ENCODE measurements at places on chromosomes 7 and 10. TPM values are rescaled to one million over a fixed set of nuclear protein-coding genes. Genes with fewer than 3 reads are reported as not detected.

GRCh38 chr10:71345694-71346093 lies 26.6 kb downstream of the SLC29A3 start:
- peaks cover 43% of the 10 kb centered on the region for H3K4me1 ChIP-seq
- H3K27ac ChIP-seq = peak overlapping the region; percentile 29
- no peak overlapping the region for H3K4me3 ChIP-seq

The PARD3 gene
- total RNA-seq = 59.0 TPM

DNA sequence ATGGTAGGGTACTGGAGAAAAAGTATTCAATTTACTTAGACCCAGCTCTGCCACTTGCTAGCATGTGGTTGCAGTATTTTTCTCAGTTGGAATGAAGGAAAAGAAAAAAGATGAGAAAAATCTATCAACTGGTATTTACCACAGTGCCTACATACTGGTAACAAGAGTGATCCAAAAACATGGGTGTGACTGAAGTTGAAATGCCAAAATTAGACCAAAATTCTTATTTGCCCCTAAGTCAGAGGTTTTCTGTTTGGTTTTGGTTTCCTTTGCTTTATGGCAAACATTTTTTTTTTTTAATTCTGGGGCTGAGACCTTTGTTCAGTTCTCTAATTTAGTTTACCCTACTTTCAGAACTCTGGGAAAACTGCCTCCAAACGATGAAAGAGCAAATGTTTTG lies 12.3 kb downstream of the HYCC1 start:
- H3K27ac ChIP-seq = no peak overlapping the region
- no peaks in the 10 kb centered on the region for H3K36me3 ChIP-seq
- no peak overlapping the region for H3K4me3 ChIP-seq
- no peak for DNase-seq

GRCh38 chr10:80144696-80145131 lies 12.2 kb downstream of the PLAC9 start:
- peaks cover 23% of the 10 kb centered on the region for H3K36me3 ChIP-seq
- no peaks in the 10 kb centered on the region for H3K27me3 ChIP-seq
- no peak overlapping the region for H3K4me3 ChIP-seq
- H3K4me1 ChIP-seq = peaks cover 12% of the 10 kb centered on the region
- no peak for DNase-seq

- DNase-seq = no peak
- no peak overlapping the region for H3K27ac ChIP-seq
- no peak overlapping the region for H3K4me3 ChIP-seq
- no peaks in the 10 kb centered on the region for H3K27me3 ChIP-seq
- H3K4me1 ChIP-seq = no peaks in the 10 kb centered on the region
These were observed 68.7 kb upstream of the PDLIM1 start for GRCh38 chr10:95359466-95359865.

The MACROH2A2 gene
- total RNA-seq = 18.5 TPM

DNA sequence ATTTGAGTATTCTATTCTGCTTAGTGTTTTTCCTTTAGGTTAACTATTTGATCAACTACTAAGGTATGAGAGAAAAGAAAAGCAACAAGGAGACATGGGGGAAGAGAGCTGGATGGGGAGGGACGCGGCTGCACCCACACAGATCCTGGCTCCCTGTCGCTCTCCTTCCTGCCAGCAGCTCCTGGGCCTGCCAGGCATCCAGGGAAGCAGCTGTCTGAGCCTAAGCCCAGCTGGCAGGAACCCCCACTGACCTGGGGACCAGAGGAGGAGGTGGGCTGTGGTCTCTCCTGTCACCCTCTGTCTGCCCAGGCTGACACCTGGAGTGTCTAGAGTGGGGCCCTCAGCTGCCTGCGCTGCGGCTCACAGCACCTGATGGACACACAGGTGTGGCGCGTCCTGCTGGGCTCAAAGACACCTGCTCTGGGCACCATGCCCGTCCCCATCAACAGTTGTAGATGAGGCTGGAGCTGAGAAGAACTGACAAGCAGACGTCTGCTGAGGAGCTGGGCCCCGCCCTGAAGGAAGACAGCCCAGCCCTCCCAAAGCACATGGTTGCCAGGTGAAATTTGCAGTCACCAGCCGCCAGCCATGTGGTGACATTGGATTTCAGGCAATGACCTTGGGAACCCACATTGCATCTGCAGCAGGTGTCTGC lies 207.9 kb downstream of the PLXNA4 start:
- no peak overlapping the region for H3K27ac ChIP-seq
- no peak for DNase-seq
- no peak overlapping the region for H3K4me3 ChIP-seq
- H3K27me3 ChIP-seq = peaks cover 4% of the 10 kb centered on the region
- no peaks in the 10 kb centered on the region for H3K4me1 ChIP-seq

- DNase-seq = peak; percentile 44
- H3K4me1 ChIP-seq = no peaks in the 10 kb centered on the region
- H3K36me3 ChIP-seq = no peaks in the 10 kb centered on the region
These were observed 251.5 kb downstream of the BICC1 start for GRCh38 chr10:58764087-58764747.

DNA sequence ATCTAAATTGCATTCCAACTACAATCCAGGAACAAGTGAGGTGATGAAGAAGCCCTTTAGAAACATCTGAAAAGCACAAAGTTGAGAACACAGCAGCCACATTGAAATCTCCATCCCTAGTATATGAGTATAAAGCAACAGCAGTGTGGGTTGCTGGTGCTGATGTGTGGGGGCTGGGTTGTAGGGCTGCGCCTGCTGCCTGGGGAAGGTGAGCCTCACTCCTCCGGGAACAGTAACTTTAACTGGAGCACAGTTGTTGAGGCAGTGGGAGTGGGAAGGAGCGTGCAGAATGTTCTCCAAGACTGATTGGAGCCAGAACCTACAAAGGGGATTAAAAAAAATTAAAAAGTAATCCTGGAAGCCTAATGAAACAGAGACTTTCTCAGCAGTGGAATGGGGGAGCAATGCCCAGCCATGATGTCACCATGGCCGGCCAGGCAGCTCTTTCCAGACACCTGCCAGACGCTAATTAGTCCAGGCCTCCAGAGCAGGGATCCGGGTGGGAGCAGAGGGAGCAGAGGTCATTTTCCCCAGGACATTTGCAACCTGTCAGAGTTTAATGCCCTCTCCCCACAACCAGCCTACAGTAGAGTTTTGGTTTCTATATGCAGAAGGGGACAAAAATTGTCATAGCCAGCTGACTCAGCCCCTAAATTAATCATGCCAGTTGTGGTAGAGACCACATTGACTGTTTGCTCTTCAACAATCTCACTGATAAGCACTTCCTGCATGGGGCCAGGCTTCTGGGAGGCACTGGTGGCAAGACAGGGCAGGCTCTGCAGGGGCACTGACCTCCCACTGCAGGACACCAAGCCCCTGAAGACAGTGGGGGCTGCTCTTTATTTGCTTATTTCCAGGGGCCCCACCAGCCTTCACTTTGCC lies 133.0 kb upstream of the ZNF32 start:
- no peaks in the 10 kb centered on the region for H3K36me3 ChIP-seq

The ZNF438 gene
- total RNA-seq = 14.5 TPM

DNA sequence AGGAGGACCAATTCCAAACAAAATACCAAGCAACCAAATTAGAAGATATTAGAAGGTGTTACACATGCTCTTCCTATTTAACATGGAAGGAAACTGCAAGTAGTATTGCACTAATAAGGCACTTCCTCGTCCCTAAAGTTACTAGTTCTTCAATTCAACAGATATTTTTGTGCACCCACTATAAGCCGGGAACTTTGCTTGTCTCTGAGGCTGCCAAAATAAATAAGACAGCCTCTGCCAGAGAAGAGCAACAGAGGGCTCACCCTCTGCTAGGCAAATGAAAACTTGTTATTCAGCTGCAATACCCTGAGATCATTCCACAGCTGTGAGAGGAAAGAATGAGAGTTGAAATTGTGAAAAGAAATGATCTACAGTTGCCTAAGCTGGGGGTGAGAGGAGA lies 37.4 kb upstream of the GSAP start:
- no peaks in the 10 kb centered on the region for H3K36me3 ChIP-seq
- H3K27me3 ChIP-seq = no peaks in the 10 kb centered on the region
- H3K4me1 ChIP-seq = peaks cover 10% of the 10 kb centered on the region
- peak; percentile 37 for DNase-seq
- no peak overlapping the region for H3K4me3 ChIP-seq

DNA sequence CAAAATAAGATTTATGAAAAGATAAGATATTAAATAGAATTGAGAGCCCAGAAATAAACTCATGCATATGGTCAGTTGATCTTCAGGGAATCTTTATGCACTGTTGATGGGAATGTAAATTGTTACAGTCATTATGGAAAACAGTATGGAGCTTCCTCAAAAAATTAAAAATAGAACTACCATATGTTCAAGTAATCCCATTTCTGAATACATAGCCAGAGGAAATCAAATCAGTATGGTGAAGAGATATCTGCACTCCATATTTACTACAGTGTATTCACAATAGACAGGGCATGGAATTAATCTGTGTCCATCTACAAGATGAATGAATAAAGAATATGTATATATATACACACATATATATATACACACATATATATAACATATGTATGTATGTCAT lies 122.3 kb upstream of the CSTF2T start:
- no peaks in the 10 kb centered on the region for H3K27me3 ChIP-seq
- DNase-seq = no peak
- no peak overlapping the region for H3K27ac ChIP-seq
- no peaks in the 10 kb centered on the region for H3K4me1 ChIP-seq

- no peaks in the 10 kb centered on the region for H3K36me3 ChIP-seq
- no peak for DNase-seq
- H3K27me3 ChIP-seq = no peaks in the 10 kb centered on the region
- H3K4me1 ChIP-seq = peaks cover 7% of the 10 kb centered on the region
These were observed 571.4 kb downstream of the HTR7 start for GRCh38 chr10:90286406-90286805.

DNA sequence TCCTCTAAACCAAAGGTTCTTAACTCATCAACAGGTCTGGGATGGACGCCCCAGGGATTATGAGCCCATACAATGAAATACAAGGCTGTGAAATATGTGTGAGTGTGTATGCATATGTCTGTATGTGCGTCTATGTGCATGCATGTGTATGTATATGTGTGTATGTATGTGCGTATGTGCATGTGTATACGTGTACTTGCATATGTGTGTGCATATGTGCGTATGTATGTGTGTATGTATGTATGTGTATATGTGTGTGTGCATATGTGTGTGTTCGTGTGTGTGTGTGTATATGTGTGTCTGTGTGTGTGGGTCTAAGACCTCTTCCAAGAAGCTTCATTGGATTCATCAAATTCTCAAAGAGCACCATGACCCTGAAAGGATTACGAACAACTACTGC lies 112.3 kb downstream of the SFMBT2 start:
- DNase-seq = no peak
- H3K27ac ChIP-seq = no peak overlapping the region
- no peaks in the 10 kb centered on the region for H3K36me3 ChIP-seq
- no peaks in the 10 kb centered on the region for H3K27me3 ChIP-seq
- H3K4me3 ChIP-seq = no peak overlapping the region

DNA sequence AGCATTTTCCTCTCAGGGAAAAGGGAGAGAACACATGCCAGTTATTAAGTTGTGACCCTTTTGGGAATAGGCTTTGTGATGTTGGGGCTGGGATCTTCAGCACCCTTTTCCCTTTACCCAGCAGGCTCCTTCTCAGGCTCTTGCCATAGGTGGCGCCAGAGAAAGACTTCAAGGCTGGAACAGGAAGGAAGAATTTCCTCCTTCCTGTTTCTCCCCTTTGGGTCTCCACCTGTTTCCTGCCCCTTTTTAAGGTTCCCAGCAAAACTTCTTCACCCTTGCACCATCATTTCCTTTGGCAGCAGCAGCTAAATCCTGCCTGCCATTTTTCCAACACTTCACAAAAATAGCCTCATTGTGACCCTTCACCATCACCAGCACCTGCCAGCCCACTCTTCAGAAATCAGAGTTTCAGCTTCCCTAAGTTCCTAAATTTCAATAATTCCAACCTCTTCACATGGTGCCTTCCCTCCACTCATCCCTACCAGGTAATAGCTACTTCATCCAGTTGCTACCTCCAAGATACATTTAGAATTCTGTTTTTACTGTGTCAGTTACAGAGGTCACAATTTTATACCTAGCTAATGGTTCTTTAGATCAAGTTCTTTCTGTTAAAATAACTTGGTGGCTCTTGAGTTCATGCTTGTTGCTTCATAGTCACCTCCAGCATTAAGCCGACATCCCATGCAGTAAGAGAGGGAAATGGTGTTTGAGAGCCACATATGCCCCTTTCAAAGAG lies 22.4 kb upstream of the FOXK1 start:
- DNase-seq = no peak
- peaks cover 3% of the 10 kb centered on the region for H3K4me1 ChIP-seq
- no peaks in the 10 kb centered on the region for H3K27me3 ChIP-seq
- H3K27ac ChIP-seq = no peak overlapping the region

GRCh38 chr10:69628891-69629290 lies 1.2 kb upstream of the FAM241B start:
- H3K27me3 ChIP-seq = peaks cover 40% of the 10 kb centered on the region
- DNase-seq = no peak
- H3K4me1 ChIP-seq = peaks cover 2% of the 10 kb centered on the region

The SEMA4G gene
- 1.2 TPM for total RNA-seq

The PRXL2A gene
- 77.6 TPM for total RNA-seq

The ELMO1 gene
- total RNA-seq = 23.8 TPM

GRCh38 chr10:132421847-132422751 lies 25.1 kb downstream of the PWWP2B start:
- peak overlapping the region; percentile 91 for H3K27ac ChIP-seq
- no peaks in the 10 kb centered on the region for H3K36me3 ChIP-seq
- H3K4me3 ChIP-seq = no peak overlapping the region

DNA sequence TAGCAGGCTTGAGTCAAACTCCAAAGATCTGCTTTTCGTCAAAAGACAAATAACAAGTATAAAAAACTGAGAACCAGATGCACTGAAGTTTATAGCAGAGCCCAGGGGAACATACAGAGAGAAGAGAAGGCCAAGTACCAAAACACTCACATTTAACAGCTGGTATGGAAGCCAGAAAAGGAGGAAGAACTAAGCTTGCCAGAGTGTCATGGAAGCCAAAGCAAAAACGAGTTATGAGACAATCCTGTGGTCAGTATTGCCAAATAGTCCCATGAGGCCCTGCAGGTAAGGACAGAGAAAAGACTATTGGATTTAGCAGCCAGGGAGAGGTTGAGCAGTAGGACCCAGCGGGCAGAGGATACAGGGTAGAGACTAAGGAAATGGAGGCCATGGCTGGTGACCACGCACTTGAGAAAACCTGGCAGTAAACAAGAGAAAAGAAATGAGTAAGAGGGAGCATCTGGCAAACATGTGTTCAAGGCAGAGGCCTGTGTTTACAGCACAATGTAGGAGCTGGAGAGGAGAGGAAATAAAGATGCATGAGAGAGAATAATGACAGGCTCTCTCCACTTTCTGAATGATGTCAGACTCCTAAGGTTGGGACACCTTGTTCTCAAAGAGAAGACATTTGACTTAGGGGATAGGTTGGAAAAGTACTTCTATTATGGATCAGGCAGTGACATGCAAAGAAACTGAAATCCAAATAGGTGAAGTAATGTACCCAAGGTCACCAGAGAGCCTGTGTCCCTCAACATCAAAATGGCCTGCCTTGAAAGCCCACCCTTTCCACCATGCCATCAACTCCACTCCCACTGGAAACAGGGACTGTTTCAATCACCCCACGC lies 9.1 kb downstream of the CREB3L2 start:
- H3K27me3 ChIP-seq = no peaks in the 10 kb centered on the region
- H3K27ac ChIP-seq = peak overlapping the region; percentile 83
- H3K36me3 ChIP-seq = peaks cover 5% of the 10 kb centered on the region
- DNase-seq = peak; percentile 98
- H3K4me1 ChIP-seq = peaks cover 63% of the 10 kb centered on the region
- no peak overlapping the region for H3K4me3 ChIP-seq

The CAMK2B gene
- 5.9 TPM for total RNA-seq

- no peaks in the 10 kb centered on the region for H3K36me3 ChIP-seq
- no peaks in the 10 kb centered on the region for H3K27me3 ChIP-seq
- H3K4me1 ChIP-seq = peaks cover 2% of the 10 kb centered on the region
- no peak overlapping the region for H3K4me3 ChIP-seq
These were observed 267.1 kb downstream of the REEP3 start for GRCh38 chr10:63788152-63788821.

The RBP4 gene
- total RNA-seq = 2.0 TPM

The CAV1 gene
- 174 TPM for total RNA-seq
